SW 1271 (cell line): ENCODE measurements at places on chromosomes 3 and 15.

GRCh38 chr3:33758281-33758680 is 40.1 kb upstream of the PDCD6IP start:
- no peak for DNase-seq

GRCh38 chr3:88152841-88153240 is 3.1 kb downstream of the C3orf38 start:
- no peak for DNase-seq

GRCh38 chr3:83434880-83435587 is 1523.8 kb upstream of the CADM2 start:
- no peak for DNase-seq

GRCh38 chr15:83504365-83504764 is 57.2 kb downstream of the SH3GL3 start:
- DNase-seq = no peak

GRCh38 chr15:41492597-41493204 is 973 bp upstream of the ITPKA start:
- no peak for DNase-seq

- no peak for DNase-seq
Observed at GRCh38 chr3:101300073-101300472, 20.3 kb downstream of the IMPG2 start.

DNA sequence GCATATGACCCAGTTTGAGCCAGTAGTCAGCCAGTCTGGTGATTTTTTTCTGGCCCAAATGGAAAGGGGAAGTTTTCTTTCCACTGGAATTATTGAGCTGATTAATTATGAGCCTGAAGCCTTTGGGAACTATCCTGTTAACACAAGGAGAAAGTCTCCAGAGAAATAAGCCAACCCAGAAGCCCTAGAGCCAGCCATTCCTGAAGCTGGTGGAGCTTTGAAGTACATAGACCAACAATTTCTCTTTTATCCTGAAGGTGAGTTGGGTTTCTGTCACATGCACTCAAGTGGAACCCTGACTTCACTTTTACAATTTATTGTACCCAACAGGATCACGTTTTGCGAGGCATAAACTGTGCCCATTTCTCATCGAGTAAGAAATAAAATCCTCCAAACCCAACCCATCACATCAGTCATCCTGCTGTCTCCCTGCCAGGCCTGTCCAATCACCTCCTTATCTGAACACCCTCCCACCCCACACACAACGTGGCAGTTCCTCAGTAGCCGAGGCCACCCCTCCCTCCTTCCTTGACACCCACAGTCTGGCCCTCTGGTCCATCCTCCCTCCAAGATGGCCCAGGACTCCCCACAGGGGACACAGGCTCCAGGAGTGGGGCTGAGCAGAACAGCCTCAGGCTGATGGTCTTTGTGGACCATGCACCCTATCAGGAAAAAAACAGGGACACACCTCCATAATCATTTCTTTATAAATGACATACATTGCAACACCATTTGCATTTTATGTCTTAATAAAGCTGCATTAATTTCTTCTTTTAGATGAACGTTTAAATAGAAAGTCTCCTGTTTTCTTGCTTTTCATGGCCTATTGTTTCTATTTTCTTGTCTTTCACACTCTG is 55.7 kb upstream of the GATA2 start:
- DNase-seq = no peak

- no peak for DNase-seq
Observed at GRCh38 chr3:41103200-41103599, 96.1 kb upstream of the CTNNB1 start.

- peak; percentile 80 for DNase-seq
Observed at GRCh38 chr3:157360044-157360443, 76.6 kb upstream of the PTX3 start.

DNA sequence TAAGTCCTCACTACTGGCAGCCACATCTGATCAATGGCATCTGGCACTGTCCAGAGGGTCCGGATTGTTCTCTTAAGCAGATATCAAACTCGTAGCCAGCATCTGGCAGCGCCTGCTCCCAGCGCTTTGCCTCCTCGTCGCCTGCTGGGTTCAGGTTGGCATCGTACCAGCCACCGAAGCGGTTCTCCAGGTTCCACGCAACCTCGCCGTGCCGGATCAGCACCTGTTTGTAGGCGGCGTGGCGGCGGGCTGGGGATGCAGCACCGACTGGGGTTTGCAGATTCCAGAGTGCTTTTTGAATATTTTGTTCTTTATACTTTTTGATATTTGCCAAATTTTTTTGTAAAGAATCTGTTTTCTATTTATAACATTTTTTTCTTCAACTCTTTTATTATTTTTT is 111.6 kb downstream of the NR2F2 start:
- DNase-seq = no peak

DNA sequence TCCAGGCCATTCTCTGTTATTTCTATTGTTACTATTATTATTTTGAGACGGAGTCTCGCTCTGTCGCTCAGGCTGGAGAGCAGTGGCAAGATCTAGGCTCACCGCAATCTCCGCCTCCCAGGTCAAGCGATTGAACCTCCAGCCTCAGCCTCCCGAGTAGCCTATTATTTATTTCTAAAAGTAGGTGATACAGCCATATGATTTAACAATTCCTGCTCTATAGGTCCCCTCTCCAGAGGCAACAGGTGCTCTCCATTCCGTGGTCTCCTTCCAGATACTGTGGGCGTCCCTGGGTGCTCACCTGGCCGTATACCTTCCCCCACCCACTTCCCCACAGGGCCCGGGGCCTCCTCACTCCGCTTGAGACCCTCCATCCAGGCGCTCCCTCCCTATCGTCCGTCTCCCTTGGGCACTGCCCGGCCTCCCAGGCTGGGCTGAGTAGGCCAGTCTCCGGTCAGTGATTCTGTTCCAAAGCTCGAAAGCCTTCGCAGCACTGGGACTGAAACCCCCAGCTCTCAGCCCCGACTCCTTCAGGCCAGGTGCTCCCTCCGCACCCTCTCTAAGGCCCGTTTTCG is 708 bp upstream of the PTPN23 start:
- DNase-seq = no peak

DNA sequence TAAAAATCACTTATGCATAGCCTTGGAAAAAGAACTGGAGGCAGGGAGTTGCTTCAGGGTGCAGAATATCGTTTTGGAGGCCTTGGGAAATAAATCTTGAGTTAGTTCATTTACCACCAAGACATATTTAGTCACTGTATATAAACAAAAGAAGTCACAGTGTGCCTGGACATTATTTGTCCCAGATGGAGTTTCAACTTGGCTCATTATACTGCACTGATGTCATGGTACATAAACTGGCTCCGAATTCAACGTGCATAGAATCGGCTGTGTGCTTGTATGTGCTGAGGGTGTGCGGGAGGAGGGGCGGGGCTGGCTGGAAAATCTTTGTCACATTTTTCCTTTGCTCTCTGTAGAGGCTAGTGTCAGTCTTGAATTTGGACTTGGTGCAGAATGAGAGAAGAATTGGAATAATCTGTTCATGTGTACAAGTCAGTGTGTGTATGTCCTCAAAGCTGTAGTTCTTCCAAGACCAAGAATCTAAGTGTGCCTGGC is 86.6 kb downstream of the FNDC3B start:
- DNase-seq = no peak

GRCh38 chr3:148727231-148727630 is 29.5 kb downstream of the AGTR1 start:
- no peak for DNase-seq

- no peak for DNase-seq
Observed at GRCh38 chr3:126934031-126934531, 48.8 kb upstream of the PLXNA1 start.

GRCh38 chr15:57654153-57654852 is 52.2 kb upstream of the POLR2M start:
- DNase-seq = no peak

GRCh38 chr3:120450600-120451271 is at the start of gene FSTL1:
Gene FSTL1 (minus strand): TSS chr3:120450992. CDS start chr3:120450746, 246 bp downstream.
- DNase-seq = no peak

DNA sequence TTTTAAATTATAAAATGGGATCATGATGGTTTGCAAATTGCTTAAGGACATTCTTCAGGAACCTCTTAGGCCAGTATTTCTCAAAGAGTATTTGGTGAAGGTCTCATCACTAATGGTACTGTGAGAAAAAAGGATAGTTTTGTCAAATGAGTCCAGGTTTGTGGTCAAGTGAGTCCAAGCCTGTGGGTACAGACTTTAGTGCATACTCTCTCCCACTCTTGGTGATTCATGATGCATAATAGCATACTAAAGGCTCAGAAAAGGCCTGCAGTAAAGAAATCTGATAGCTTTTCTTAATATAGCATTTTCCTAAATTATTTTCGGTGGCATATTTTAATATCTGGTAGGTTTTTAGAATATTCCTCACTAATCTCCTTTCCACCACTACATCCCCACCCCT is 20.0 kb downstream of the BOC start:
- DNase-seq = no peak

- peak; percentile 65 for DNase-seq
Observed at GRCh38 chr3:189710620-189711402, 79.6 kb downstream of the TP63 start.

- no peak for DNase-seq
Observed at GRCh38 chr3:47452453-47453215, 23.1 kb downstream of the SCAP start.

DNA sequence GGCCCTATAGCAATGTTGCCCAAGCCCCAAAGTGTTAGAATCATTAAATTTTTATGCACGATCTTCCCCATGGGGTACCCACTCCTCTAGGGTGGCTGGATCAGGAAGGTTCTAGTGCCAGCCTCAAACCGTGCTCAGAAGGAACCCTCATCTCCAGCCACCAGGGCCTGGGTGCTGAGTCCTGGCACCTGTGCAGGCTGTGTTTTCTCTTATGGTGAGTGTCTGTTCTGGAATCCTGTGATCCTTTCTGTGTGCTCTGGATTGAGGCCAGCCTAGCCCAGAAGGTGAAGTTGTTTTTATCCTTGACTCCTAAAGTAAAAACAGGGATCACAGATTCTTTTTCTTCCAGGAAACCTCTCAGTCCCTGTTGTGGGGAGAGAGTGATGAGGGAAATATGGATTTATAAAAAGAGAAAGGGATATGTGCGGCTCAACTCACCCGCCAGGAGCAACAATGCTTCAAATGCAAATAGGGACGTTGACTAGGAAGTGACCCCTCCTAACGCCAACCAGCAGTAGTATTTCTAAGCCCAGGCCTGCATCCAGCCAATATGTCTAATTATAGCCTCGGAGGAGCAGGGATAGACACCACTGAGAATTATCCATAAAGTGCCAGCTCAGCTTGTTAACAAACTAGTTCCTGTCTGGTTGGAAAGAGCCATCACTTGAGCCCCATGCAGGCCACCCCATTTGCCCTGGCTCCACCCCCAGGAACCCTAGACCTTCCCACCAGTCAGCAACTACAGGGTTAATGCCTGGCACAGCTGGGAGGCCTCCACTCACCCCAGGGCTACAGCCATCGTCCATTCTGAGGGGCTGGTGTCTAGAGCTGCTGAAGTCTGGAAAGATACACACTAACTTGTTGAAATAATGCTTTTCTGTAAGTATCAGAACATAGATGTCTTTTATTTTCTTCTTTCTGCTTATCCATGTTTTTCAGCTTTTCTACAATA is 513.5 kb upstream of the PROK2 start:
- DNase-seq = no peak

GRCh38 chr3:46578973-46579755 is 13.1 kb upstream of the LRRC2 start:
- DNase-seq = no peak

GRCh38 chr3:57158813-57159738 is 6.1 kb downstream of the IL17RD start:
- no peak for DNase-seq

GRCh38 chr3:66803206-66803605 is 194.9 kb upstream of the KBTBD8 start:
- DNase-seq = no peak

DNA sequence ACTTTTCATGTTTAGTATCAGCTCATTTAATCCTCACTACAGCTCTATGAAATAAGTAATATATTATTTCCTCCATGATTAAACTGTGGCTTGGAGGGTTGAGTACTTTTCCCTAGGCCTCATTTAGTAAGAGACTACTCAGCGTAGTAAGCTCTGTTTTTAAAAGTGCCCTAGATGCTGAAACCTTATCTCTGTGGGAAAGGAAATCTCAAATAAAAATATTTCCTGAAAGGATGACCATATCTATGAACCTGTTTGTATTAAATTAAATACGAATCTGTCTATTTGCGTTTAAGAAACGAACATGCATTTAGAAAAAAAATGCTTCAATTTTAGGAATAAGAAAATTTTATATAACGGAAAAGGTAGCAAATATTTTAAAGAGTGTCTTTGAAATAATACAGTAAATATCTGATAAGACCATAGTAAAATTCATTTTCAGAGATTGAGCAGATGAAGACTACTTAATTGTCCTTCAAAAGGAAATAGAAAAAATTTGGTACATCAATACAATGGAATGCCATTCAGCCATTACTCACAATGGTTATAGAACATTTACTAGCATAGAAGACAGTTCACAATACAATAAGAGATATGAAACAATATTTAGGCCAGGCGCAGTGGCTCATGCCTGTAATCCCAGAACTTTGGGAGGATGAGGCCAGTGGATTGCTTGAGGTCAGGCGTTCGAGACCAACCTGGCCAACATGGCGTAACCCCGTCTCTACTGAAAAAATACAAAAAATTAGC is 56.2 kb downstream of the ATG7 start:
- no peak for DNase-seq

DNA sequence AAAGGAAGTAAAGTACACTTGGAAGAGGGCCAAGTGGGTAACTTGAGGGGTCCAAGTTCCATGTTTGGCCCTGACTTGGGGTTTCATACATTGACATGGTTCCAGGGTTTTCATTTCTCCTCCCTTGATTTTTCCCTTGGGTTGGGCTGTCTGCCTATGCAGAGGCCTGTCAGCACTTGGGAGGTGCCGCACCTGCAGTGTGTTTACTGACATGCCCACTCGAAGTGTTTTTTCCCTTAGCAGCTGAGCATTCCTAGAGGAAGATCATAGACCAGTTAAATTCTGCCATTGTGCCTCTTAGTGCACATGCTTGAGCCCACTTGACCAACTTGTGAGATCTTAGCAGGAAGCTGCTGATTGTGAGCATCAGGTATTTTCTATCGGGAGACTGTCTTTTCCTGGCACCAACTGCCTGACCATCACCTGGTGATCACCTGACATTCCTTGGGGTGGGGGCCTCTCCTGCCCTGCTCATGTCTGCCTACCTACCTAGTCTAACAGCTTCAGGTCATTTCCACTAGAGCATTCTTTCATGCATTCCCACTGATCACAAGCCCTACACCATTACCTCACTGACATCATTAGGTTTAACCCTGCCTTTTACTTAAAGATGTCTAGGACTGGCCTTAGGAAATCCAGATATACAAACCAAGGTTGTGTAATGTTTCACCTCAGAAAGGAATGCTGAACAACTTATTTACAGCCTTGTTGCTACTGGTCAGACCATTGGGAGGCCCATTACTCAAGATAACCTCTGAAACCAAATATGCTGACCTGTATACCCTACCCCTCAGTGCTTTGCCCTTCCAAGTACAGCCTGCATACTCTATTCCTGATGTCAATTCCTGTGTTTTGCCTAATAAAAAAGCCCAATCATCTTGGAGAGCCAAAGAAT is 68.3 kb downstream of the CD47 start:
- no peak for DNase-seq

DNA sequence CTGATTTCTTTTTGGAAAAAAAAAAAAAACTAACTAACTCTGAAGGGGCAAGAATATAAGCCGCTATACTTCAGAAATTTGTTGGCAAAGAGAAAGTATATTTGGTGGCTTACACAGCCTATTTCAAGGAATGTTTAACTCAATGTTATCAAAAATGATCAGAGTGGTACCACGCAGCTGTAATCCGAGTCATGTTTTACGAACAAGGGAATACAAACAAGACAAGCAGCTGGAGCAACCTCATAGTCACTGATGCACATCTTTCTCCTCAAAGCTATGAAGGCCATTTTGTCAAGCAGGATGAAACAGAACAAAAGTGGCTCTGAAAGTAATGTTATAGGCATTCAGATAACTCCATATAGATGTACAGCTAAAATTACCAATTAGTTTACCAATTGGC is 81.2 kb downstream of the SCAPER start:
- DNase-seq = no peak
